ENCODE measurements at places on chromosomes 4 and X.

GRCh38 chr4:56671860-56672259 lies 9.2 kb downstream of the HOPX start:
- no peak for DNase-seq

DNA sequence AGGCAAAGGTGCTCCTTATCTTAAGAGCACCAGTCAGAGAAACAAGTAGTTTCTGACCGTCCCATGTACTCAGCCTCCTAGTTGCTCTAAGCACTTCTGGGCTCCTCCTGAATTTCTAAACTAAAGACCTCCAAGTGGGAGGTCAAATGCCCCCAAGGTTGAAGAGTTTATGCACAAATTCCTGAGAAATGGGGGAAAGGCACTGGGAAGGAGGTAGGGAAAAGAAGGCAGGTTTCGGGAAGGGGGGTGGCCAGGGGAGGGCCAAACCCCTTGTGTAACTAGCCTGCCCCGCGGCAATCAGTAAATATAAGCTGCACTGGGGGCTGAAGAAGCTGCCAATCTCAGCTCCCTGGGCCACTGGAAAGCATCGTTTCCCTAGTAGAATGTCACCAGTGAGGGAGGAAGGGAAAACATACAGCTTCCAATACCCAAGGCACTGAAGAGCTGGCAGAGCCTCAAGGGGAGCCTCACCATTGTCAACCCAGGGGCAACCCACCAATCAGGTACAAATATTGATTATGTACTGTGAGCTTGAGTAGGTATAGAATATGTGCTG lies 3.4 kb downstream of the FOXO4 start:
- DNase-seq, result no peak

DNA sequence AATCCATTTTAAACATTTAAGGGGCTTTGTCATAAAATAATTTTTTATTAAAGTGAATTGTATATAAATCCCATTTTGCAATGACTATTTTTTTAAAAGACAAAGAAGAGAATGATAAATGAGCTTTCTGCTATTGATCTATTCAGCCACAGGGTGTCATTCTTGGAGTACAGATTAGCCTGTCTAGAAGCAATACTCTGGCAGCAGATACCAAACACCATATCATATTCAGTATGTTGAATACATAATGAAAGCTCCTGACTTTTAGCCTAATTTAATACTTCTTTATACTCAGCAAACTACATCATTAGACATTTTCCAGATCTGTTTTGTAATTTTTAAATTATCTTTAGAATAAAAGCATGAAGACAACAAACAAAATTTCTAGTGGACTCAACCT lies 496.3 kb downstream of the PDGFC start:
- DNase-seq, result peak; percentile 78

DNA sequence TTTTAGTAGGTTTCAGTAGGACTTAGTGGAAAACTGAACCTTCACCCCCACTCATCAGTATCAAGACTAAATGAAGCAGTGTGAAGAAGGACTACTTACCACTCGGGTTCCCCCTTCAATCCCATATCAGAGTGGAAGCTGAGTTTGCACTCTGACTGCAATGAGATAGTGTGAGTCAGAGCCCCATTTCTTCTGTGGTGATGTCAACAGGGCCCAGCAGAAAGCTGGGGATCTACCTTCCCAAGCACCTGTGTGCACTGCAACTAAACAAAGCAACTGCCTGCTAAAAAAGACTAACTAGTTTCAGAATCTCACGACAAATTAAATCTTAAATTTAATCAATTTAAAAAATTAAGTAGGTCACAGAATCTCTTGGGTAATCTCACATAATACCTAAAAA lies 1837.0 kb upstream of the PCDH7 start:
- DNase-seq, result no peak

GRCh38 chr4:7938609-7939376 lies 868 bp downstream of the AFAP1 start:
- DNase-seq, result peak; percentile 51

GRCh38 chr4:76712564-76712963 lies 185.4 kb downstream of the SOWAHB start:
- DNase-seq, result peak; percentile 65

- no peak for DNase-seq
Measured at GRCh38 chr4:142201041-142201440, 564.7 kb downstream of the IL15 start.

DNA sequence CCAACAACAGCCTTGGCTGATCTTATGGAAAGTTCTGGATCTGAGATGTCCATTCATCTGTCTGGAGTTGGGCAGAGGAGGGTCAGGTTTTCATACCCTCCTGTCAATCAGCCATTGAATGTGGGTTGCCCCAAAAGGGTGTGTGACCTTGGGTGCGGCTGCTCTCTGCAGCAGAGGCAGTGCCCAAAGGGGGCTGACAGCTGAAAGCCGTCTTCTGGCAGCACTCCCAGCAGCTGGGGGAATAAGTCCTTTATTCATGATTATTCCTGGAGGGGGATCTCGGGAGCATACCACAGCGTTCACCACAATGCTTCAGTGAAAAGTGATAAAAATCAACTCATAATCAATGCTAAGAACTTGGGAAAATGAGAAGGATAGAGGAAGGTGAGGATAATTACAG lies 54.7 kb downstream of the OTC start:
- no peak for DNase-seq

- DNase-seq, result no peak
Measured at GRCh38 chr4:148068065-148068911, 336.4 kb downstream of the ARHGAP10 start.

- no peak for DNase-seq
Measured at GRCh38 chrX:1283741-1284140, 15.1 kb downstream of the CSF2RA start.

DNA sequence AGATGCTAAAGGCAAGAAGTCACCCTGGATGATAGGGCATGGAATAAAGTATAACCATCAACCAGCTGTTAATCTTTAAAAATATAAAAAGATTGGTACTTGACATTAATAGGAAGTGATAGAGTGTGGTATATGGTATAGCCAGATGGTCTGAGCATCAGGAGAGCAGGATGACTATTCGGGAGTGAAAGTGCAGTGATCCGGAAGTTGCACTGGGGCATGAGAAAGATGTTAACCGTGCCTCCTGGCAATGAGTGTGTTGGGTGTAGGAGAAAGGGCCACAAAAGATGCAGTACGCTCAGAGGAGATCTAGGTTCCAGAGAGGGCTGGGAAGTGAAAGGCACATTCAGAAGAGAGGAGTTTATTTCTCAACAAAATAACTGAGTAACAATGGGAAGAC lies 65.0 kb downstream of the TSPAN7 start:
- DNase-seq, result no peak

DNA sequence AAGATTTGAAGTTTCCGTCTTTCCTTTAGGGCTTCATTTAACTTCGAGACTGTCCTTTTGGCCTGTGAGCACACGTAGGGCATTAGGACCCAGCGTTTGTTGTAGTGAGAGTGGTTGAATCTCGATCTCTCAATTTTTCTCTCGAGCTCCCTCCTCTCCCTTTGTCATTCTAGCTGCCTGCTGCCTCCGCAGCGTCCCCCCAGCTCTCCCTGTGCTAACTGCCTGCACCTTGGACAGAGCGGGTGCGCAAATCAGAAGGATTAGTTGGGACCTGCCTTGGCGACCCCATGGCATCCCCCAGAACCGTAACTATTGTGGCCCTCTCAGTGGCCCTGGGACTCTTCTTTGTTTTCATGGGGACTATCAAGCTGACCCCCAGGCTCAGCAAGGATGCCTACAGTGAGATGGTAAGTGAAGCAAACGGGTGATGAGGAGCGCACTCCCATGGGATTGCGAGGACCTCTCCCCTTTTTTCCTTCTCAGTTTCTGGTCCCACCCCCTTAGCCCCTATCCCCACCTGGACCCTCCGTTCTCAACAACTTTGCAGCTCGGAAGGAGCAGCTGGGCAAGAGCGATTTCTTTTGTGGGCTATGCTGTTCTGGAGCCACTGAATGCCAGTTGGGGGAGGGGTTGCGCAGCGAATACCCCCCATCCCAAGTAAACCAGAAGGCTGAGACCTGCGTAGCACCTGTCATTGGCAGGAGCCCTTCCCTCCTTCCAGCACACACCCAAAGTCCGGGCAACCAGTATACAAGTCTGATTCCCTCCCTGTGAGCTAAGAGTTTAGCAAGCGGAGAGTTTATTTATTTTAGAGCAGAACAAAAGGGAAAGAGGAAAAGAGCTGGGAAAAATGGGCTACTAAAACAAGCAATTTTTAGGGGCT lies at the start of gene TMEM35A:
TMEM35A (plus strand) TSS at position 164 of the 883 bp plus-strand sequence; CDS start at position 288, 124 bp downstream.
- DNase-seq, result peak; percentile 33

- DNase-seq, result peak; percentile 67
Measured at GRCh38 chr4:55080174-55080865, 45.1 kb downstream of the KDR start.

GRCh38 chrX:48782795-48783194 lies 3.6 kb upstream of the GATA1 start:
- no peak for DNase-seq

GRCh38 chr4:89753601-89754066 lies 83.3 kb downstream of the SNCA start:
- peak; percentile 97 for DNase-seq

- DNase-seq, result peak; percentile 76
Measured at GRCh38 chr4:142408003-142408441, 438.1 kb downstream of the INPP4B start.

- no peak for DNase-seq
Measured at GRCh38 chrX:71198066-71198465, 25.0 kb upstream of the GJB1 start.

DNA sequence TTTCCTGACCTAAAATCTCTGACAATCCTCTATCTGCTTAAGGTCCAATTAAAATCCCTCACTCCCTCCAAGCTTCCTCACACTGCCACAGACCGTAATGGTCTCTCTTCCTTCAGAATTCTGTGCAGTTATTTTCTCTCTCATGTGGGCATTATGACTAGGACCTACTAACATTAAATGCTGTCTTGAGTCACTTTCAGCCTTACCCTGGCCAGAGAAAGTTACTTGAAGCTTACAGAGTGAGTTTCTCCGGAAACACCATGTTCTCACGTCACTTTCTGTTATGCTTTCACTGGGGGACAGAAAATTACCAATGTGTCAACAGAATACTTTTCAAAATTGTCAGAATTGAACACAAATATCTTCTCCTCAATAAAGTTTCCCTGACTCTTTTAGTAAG lies 271.8 kb downstream of the INPP4B start:
- DNase-seq, result no peak

DNA sequence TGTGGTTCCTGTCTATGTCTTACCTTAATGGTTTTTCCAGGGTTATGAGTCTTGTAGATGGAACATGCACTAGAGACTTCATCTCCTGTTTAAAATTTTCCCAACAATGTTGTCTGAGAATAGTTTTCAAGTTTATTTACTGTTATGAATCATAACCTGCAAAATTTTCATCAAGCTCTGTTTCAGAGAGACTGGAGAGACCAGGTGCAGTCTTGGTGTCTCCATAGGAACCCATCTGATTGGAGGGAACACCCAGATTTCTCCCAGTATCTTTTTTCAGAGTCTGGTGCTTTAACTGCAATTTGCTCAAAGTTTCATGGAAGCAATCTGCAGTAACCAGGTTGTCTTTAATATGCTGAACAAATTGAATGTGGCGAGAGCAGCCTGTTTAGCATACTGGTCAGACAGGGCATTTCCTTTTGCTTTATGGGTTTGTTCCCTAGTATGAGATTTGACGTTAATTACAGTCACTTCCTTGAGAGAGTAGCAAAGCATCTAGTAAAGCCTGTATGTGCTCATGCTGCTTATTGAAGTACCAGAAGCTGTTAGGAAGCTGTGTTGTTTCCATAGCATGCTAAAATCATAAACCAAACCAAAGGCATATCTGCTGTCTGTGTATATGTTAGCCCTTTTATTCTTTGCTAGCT lies 18.8 kb upstream of the VSIG1 start:
- DNase-seq, result no peak

GRCh38 chr4:48780865-48781214 lies 761 bp upstream of the FRYL start:
- DNase-seq, result no peak

- no peak for DNase-seq
Measured at GRCh38 chr4:81981218-81981617, 392.6 kb downstream of the HNRNPD start.

DNA sequence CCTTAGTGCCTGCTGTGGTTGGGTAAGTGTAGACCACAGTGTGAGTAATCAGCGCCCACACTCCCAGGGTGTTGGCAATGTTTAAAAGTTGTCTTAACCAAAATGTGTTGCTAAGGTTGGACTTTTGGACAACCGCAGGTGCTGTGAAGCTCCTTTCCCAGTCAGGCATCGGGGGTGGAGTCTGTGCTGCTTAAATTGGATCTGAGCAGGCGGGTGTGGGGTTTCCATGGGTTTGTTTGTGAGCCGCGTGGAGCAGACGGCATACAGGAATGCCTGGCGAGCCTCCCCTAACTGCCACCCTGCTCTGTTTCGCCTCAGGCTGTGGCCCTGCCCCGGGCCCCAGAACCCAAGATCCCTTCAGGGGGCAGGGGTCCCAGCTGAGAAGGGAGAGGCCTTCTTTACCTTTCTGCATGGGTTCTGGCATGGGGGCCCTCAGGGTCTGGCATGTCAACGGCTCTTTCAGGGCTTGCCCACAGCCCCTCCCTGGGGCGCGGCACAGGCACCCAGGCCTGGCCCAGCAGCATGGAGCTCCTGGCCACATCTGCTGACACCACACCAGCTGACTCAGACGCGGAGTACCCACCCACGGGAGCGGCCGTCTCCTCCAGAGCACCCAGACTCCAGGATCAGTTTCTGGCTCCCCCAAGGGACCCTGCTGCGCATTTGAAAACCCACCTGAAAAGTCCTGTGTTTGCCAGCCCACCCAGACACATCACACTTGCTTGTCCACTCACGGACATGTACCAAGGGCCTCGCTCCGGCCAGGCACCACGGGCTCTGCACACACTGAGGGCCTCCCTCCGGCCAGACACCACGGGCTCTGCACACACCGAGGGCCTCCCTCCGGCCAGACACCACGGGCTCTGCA lies 5.1 kb upstream of the SPON2 start:
- no peak for DNase-seq

GRCh38 chr4:101136373-101137370 lies 210.7 kb downstream of the PPP3CA start:
- no peak for DNase-seq

DNA sequence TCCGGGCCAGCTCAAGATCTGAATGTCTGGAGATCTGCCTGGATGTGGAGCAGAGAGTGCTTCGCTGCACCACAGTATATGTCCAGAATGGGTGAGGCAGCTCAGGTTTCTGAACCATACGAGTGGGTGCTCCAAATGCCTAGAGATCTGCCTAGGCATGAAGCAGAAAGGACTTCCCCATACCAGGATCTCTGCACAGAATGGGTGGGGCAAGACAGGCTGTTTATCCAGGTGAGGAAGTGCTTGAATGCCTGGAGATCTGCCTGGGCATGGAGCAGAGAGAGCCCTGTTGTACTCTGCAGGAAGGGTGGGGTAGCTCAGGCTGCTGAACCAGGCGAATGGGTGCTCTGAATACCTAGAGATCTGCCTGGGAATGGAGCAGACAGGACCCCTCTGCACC lies 45.4 kb upstream of the MAGEC2 start:
- no peak for DNase-seq

GRCh38 chrX:131802836-131803626 lies 220.1 kb upstream of the STK26 start:
- DNase-seq, result no peak

DNA sequence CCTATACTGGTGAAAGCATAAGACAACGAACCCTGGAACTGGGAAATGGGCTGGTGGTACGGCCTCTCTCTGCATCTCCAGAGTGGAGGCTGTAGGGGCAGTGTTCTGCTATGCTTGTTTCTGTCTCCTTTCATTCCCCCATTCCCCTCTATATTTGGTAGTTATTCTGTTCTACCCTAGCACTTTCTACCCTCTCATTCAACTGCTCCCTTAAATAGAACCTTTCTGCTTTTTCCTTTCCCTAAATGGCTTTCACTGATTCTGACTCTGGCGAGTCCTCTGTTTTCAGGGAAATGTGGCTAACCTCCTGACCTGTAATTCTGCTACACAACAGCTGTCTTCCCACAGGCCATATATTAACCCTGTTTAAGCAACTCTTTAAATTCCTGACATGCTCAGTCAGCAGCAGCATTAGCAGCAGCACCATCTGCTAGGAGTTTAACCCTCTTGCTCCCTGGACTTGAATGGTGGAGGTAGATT lies 94.2 kb downstream of the CXCL13 start:
- DNase-seq, result peak; percentile 88
